ENCODE measurements at places on chromosomes 16 and 17. TPM values are rescaled to one million over a fixed set of nuclear protein-coding genes. Genes with fewer than 3 reads are reported as not detected.

The RNPS1 gene
- total RNA-seq, result 159 TPM

The LRRC37A gene
- total RNA-seq, result 2.3 TPM

The SPN gene
- not detected for total RNA-seq

The KRT31 gene
- 27.0 TPM for total RNA-seq

The CCDC78 gene
- total RNA-seq, result 2.7 TPM

The KRT222 gene
- 1.6 TPM for total RNA-seq
